ENCODE measurements at places on chromosomes 5 and 9. TPM values are rescaled to one million over a fixed set of nuclear protein-coding genes. Genes with fewer than 3 reads are reported as not detected.

The C1QTNF3 gene
- 2.6 TPM for total RNA-seq

DNA sequence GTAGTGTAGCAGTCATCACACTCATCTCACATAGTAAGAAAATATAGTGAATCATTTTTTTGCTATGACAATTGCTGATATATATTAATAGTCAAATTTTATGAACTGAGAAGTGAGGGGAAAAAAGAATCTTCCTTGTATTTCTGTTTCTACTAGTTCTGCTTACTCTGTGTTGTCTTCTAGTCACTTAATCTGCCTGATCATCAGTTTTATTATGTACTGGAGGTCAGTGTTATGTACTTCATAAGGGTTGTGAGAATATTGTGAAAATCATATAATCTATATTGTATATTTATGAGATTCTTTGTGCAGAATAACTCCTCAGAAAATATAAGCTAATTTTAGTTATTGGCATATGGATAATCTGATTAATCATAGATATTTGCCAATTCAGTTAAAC lies 546.9 kb upstream of the RIOK2 start:
- no peak for DNase-seq

The NOL6 gene
- 36.4 TPM for total RNA-seq

DNA sequence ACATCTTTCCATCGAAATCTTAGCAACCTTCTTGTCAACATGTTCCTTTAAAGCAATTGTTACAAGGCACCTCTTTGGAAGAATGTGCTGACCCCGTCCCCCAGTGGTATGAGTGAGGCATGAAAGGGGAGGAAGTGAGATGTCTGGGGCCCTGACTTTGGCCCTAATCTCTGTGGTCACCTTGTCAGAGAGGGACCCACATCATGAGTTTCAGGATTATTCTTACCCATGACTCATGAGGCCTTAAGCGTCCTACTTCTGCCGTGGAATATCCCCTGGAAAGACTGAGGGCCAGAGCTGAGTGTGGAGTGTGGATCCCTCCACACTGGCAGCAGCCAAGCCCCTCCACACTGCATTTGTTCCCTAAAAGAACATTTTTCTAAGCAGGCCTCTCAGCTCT lies 81.2 kb downstream of the FSTL4 start:
- no peak for DNase-seq

DNA sequence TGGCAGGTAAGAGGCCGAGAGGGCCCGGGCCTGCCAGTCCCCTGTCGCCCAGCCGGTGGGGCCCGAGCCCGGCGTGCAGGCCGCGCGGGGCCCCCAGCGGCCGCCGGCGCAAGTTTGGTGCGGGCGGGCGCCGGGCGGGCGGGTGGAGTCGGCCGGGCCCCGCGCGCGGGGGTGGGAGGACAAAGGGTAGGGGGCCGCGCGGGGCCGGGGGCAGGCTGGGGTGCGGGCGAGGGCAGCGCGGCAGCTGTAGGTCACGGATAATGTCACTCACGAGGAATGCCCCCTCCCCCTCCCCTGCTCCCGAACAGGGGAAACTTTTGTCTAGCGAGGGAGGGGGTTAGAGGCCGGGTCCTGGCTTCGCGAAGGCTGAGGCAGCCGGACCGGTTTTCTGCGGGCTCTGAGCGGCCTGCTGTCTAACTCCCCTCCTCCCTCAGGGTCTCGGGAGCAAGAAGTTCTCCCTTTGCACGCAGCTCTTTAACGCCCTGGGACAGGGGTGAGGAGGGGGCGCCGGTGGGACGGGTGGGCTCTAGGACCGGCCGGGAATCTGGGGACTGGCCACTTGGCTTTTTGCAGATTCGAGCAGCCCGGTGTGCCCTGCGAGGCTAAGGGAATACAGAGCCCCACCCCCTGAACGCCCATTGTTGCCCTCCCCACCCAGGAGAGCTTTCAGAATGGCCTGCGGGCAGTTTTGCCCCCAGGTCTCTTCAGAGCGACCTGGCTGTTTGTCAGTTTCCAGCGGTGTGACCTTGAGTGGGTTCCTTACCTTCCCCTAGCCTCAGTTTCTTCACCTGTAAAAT lies 21.3 kb upstream of the NDST1 start:
- DNase-seq: peak; percentile 46

- no peak for DNase-seq
These were observed 207.9 kb upstream of the SLC27A6 start for GRCh38 chr5:128757196-128757959.

DNA sequence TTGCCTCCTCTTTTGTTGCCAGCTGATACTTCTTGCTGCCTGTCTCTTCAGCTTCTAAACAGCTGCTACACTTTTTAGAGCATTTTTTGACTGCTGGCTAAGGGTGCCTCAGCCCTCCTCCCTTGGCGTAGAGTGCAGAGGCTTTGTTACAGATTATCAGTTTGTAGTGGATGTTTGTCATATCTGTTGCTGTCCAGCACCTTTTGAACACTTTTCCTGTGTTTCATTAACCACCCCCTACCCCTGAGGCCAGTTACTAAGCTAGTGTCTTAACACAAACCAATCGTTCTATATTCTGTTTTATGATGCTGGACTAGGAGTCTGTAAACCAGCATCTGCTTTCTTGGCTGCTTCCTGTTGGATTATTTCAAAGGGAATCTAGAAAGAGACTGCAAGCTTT lies 441.5 kb downstream of the DNAH5 start:
- no peak for DNase-seq

DNA sequence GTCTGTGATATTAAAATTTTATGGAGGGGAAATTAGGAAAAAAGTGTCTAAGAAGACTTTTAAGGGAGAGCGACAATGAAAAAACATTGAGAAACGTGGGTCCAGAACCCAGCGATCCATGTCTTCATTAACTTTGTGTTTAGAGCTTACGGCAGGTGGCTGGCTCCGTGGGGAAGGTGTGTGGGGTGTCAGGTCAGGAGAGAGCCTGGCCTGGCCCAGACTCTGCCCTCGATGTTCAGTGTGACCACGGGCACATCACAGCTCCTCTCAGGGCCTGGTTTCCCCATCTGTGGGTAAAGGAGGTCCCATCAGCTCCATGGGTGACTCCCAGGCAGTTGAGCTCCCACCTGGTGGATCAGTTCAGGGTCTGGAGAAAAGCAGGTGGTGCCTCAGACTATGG lies 22.1 kb downstream of the DAB2IP start:
- DNase-seq: no peak

DNA sequence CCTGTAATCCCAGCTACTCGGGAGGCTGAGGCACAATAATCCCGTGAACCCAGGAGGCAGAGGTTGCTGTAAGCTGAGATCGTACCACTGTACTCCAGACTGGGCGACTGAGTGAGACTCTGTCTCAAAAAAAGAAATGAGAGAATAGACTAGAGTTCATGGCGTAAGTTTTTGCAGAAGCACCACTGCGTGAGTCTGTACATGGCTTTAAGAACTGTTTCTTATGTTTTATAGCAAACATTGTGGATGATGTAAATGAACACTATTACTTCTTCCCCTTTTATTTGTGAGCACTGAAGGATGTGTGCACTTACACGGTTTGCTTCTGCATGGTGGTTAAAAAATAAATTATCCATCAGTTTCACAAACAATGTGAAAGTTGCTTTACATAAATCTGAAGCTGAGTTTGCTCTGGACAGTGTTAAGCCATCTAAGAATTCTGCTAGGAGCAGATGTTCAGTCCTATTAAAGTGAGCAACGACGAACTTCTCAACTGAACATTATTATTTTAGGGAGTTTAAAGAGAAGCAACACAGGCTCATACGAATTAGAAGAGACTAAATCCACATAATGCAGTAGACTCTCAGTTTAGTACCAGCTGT lies 52.5 kb downstream of the ZFAND5 start:
- DNase-seq: no peak

GRCh38 chr5:80725446-80725845 lies 70.7 kb upstream of the DHFR start:
- no peak for DNase-seq

DNA sequence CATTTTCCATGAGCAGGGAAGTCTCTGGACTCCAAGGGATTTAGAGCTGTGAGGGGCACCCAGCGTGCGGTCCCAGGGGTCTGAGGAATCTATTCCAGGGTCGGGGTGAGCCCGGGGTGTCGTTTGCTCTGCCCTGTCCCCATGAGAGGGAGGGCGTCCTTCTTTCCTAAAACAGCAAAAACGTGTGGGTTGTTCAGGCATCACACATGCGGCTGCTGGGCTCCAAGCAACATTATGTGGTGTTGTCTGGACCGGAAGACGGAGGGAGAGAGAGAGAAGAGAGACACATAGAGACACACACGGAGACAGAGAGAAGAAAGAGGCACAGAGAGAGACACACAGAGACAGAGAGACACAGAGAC lies 42.7 kb upstream of the COL5A1 start:
- no peak for DNase-seq

DNA sequence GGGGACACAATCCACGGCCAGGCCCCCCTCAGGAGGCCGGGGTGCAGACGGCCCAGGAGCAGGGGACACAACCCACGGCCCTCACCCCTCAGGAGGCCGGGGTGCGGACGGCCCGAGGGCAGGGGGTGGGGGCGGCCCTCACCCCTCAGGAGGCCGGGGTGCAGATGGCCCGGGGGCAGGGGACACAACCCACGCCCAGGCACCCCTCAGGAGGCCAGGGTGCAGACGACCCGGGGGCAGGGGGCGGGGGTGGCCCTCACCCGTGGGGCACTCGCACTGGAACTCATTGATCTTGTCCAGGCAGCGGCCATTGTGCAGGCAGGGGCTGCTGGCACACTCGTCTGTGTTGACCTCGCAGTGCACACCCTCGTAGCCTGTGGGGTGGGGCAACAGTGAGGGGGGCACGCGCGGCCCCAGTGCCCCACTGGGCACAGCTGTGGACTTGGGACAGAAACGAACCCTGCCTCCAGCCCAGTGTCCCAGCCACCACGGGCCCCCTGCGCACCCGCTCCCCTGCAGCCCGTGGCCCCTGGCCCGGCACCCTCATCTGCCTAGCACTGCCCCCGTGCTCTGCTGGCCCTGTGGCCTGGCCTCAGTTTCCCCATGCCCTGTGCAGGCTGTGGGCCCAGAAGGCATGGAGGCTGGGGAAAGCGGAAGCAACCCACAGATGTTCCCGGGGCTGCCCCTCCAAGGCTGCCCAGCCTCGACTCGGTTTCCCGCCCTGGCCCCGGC lies 28.7 kb downstream of the NOTCH1 start:
- DNase-seq: no peak

- DNase-seq: no peak
These were observed 135.2 kb downstream of the PTTG1 start for GRCh38 chr5:160556846-160557245.

The FGF18 gene
- 0.96 TPM for total RNA-seq

The SLC34A3 gene
- 0.15 TPM for total RNA-seq

Measured in HCT116 (cell line).